ENCODE measurements at places on chromosomes 12 and 14. TPM values are rescaled to one million over a fixed set of nuclear protein-coding genes. Genes with fewer than 3 reads are reported as not detected.

The MON2 gene
- total RNA-seq: 28.2 TPM

The PLD4 gene
- total RNA-seq: 0.17 TPM

The GALNT8 gene
- total RNA-seq: under 0.01 TPM

The OVCH1 gene
- 0.51 TPM for total RNA-seq

The TAS2R43 gene
- total RNA-seq: 0.99 TPM

The NANOG gene
- not detected for total RNA-seq

The RASSF8 gene
- 50.6 TPM for total RNA-seq

The SRRM4 gene
- total RNA-seq: not detected

The LUM gene
- total RNA-seq: 217 TPM

The NRXN3 gene
- 0.51 TPM for total RNA-seq
